ENCODE measurements at places on chromosomes 6 and 20.

DNA sequence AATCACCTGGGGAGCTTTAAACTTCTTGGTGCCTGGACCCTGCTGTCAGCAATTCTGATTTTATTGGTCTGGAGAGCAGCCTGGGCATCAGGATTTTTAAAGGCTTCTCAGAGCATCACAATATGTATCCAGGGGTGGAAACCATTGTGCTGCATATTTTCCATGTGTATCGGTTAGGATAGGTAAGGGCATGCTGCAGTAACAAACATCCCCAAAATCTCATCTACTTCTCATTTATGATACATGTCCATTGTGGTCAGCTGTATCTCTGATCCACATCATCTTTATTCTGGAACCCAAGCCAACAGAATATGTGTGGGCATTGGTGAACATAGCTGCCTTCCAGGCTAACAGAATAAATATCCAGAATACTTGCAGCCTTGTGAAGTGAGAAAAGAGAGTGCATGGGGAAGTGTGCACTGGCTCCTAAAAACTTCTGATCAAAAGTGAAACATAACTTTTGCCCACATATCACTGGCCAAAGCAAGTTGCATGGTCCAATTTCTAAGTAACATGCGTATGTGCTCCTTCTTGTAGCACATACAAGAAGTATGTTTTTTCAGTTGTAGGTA, 215.1 kb downstream of the ZMYND8 start:
- no peak for DNase-seq

GRCh38 chr6:45631396-45631795, 253.7 kb upstream of the SUPT3H start:
- no peak for DNase-seq

DNA sequence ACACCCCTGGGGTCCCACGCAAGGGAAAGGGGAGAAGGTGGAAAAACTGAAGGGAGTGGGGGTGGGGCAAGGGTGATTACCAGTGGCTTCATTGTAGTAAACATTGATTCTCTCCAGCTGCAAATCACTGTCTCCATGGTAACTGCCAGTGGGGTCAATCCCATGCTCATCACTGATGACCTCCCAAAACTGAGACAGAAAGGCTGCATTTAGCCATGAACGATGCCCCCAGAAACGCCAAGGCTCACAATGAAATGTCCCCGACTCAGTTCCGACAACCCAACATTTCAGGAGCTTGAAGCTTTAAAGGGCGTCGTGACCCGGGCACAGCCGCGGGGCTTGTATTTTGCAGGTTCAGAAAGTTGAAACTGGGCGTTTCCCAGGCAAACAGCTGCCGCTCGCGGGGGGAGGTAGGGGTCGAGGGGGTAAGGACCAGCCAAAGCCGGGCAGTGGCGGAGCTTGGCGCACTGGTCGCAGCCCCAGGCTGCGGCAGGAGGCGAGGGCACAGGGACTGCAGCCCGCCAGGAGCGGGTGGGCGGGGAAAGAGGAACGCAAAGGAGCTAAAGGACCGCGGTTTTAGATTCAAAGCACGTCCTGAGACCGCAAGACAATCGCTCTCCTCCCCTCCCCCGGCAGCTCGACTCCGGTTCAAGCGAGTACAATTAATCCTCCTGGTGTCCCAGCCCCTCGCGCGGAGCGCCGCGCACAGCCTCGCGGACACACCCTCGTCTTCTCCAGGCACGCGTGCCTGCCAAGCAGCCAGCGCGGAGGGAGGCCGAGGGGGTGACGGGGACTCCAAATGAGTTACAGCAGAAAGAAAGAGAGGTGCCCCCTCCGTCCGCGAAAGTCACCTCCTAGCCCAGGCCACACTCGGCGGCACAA, 731 bp downstream of the TUBB2B start:
- DNase-seq, result peak; percentile 24

DNA sequence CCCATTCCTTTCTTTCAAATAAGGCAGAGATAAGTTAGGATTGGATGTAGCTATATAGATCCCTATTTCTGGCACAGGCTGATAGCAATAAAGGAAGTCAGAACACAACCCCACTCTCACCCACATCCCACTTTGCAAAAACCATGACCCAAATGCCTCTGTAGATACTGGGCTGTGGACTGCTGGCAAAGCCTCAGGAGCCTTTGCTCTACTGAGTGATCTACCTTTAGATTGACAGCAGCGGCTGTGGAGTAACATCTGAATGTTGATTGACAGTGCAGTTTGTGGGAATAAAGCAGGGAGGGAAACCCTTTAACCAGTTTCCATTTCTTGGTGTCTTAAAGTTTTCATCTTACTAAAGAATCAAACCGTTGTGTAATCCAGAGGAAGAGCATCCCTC, 6.7 kb upstream of the TMEM30A start:
- DNase-seq, result no peak

DNA sequence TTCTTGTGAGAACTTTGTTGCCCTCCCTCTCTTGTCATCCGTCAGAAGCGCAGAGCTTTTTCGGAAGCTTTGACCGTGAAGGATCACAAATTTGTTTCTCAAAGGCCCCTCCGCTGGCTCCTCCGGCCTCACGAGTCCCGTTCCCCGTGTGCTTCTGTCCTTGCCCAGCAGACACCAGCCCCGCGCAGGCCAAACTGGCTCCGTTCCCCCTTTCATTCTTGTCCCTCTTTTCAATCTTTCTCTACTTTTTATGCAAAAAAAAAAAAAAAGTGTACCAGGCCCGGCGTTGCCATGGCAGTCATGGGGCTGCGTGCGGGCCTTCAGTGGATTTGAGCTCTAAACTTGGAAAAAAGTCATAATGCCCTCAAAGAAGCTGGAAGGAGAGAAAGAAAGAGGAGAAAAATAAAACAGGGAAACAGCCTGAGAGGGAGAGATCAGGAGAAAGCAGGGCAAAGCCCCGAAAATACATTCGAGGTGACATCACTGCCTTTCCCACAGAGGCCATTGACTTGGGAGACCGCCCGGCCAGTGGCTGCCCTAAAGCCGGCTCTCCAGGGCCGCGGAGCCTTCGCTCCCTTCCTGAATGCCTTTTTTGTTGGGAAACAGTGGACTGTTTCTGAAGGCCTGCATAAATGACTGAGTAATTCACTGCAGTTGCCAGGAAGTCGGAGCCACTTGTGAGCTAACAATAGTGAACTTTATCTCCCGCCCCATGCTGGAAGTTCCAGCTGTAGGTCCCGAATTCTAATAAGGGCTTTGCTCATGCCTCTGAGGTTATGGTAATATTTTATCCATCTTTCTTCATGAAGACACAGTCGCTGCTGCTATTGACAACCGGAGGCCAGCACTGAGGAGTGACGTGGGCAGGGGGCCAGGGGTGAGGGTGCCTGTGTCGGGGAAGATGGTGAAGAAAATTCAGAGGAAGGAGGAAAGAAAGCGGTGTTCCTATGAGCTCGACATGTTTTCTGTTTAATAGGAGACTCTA, 670.9 kb downstream of the QKI start:
- DNase-seq, result peak; percentile 86

GRCh38 chr20:36574366-36575135, 1.2 kb downstream of the TGIF2 start:
- DNase-seq, result peak; percentile 63
